Left cardiac atrium (tissue), 4 donors: ENCODE measurements at places on chromosomes 3 and 15.

GRCh38 chr15:60363087-60363549, 34.7 kb downstream of the ANXA2 start:
- DNase-seq = no peak

DNA sequence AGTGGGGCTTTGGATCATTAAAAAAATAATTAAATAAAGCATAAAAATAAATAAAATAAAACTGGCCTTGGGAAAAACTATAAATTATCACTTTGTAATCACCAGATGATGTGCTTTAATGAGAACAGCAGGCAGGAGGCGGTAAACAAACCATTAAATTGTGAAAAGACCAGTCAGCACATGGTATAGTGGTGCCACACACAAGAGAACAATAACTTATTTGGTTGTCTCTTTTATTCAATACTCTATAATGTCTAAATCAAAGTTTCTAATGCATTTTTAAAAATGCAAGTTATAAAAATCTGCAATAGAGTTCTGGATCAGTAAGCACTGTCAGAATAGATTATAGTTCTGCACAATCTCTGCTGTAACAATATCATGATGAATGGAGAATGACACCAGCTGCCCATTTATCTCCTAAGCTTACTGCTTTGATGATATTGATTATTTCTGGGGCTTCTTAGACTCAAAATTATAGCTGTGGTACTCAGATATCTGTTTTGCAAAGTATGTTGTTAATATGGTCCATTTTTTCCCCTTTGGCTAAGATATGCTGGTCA, 259.3 kb downstream of the NAALADL2 start:
- no peak for DNase-seq

- no peak for DNase-seq
These were observed 12.6 kb upstream of the RPS17 start for GRCh38 chr15:82552861-82553260.

GRCh38 chr3:154044671-154045070, 76.5 kb upstream of the ARHGEF26 start:
- DNase-seq = no peak

GRCh38 chr3:179953993-179954870, 82.5 kb downstream of the PEX5L start:
- no peak for DNase-seq

DNA sequence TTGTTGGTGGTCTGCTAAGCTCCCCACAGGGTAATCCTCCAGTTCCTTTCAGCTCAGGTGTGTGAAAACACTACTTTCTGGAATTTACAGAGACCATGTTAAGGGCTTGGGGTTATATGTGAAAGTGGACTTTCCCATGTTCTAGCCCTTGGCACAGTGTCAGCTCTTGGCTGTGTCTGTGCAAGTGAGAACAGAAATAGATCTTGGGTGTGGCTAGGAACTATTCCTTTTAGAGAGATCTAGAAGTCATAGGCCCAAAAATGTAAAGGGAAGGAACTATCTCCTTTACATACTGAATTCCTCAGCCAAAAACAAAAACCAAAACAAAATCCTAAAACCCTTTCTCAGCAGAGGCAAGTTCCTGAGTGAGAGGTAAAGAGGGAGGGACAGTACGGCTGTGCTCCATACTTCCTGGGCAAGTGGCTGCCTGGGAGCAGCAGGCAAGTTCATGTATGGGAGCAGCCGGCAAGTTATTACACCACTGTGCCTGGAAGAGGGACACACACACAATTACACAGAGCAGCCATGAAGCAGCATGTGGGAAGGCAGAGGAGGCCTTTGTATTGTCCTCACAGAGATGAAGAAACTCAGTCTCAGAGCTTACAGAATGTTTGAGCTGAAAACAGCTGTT, 19.9 kb upstream of the C3orf62 start:
- DNase-seq = peak; percentile 77

DNA sequence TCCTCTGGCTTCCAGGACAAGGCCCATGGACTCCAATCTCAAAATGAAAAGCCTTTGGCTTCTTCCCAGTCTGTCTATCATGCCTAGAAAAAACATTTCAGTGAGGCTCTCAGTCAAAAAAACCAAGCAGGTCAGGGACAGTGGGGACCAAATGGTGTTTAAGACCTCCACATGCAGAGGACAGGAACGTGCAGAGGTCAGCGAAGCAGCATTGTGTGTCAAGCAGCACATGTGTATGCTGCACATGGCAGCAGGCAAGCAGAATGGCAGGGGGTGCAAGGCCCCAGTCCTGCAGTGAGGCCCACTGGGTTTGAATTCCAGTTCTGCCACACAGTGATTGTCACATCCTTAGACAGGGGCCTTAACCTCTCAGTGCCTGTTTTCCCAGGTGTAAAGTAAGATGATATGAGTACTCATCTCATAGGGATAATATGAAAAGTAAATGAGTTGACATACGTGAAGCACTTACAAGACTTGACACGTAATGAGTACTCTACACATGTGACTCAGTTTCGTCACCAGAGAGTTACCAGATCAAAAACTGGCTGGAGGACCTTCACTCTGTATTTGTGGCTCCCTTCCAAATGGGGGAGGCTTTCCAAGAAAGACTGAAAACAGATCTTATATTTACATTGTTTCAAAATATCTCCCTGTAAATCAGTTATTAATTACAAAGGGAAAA, 11.2 kb downstream of the STIMATE start:
- no peak for DNase-seq

GRCh38 chr15:74170875-74171578, 2.5 kb upstream of the ISLR start:
- no peak for DNase-seq

DNA sequence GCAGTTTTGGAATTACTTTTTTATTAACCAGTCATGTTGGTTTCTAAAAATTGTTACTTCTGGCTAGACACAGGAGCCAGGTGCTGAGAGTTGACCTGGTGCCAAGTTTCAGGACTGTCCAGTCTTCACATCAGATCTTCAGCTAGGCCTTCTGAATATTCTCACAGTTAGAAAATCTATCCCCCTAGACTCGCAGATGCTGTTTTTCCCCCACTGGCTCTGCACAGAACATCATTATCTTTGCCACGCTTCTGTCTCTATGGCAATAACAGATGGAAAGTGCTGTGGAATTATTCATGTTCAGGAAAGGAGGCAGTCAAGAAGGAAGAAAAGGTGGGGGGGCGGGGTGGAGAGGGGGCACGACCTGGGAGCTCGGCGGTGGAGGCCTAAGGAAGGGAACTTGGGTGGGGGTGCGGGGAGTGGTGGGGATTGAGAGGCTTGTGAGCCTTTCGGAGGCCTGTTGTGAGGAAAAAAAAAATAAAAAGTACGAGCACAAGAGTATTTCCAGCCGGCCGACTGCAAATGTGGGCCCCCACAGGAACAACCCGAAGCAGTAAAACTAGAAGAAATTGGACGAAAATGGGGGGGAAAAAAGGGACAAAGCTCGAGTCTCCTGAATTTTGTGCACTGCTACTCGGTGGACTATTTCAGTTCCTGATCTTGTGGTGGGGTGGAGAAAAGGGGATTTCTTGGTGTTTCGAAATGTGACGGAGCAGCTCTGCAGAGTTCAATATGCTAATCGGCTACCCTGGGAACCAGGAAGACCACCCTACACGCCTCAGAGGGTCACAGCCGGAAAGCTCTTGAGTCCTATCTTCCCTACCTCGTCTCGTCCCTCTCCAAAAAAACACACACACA, 1.5 kb upstream of the SKIL start:
- DNase-seq = peak; percentile 69

- no peak for DNase-seq
These were observed 100.5 kb downstream of the OSBPL10 start for GRCh38 chr3:31880482-31881078.

GRCh38 chr3:30751610-30752299, 142.7 kb downstream of the GADL1 start:
- DNase-seq = peak; percentile 43

- no peak for DNase-seq
These were observed 4.0 kb upstream of the DAG1 start for GRCh38 chr3:49466085-49466484.

DNA sequence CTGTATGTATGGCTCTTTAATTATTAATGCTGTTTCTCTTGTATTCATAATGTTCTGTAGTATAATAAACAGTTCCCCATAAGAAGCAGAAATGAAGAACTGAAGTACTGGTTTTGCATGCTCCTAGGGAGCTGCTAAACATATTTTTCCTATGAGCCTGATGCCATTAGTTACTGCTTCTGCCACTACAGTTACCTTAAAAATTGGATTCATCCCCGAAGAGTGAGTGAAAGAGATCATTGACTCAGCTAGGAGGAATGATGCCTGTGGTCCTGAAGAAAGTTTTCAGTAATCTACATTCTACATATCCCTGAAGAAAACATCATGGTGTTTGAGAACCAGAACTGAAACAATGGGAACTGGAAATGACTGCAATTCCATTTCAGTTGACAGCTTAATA, 37.1 kb upstream of the ST3GAL6 start:
- no peak for DNase-seq

DNA sequence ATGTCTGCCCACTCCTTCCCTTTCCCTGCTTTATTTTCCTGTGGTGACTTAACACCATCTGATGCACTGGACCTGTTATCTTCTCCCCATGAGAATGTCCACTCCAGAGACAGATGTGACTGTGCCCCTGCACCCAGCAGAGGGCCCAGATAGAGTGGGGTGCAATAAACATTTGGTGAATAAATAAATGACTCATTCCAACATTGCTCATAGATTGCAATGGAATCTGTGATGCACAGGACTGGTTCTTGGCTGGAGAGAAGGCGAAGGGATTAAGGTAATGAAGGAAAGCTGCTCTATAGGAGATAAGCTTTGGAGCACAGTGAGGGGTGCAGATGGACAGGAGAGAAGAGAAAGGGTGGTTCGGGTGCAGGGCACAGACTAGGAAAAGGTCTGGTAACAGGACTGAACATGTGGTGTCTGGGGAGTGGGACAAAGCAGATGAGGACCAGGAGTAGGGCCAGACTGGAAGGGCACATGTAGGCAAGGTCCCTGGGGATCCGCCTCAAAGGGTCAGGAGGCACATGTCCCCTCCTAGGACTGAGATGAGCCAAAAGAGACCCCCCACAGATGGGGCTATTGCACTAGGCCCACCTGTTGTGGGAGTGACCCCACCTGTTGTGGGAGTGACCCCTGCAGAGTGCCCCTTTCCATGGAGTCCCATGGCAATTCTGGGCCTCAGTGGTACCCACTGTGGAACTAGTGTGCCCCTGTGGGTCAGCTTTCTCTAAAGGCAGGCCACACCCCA, 17.5 kb upstream of the POC1A start:
- DNase-seq = no peak

GRCh38 chr3:178749471-178749870, 213.2 kb downstream of the KCNMB2 start:
- DNase-seq = no peak

DNA sequence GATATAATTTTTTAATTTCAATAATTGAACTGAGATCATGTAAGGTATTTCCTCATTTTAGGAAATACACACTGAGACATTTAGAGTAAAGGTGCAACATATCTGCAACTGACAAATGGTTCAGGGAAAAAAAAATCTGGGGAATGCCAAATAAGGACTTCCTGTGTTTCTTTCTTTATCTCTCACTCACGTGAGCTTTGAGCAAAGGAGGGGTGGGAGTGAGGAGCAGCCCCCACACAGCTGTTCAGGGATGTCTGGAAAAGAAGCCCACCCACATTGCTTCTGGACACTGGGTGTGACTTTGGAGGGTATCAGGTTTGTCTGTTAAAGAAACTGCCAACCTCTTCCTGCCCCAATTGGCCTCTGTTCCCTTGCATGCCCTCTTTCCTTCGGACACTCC, 5.6 kb upstream of the TP63 start:
- no peak for DNase-seq

- DNase-seq = no peak
These were observed 31.2 kb upstream of the MYO5C start for GRCh38 chr15:52326756-52327155.

DNA sequence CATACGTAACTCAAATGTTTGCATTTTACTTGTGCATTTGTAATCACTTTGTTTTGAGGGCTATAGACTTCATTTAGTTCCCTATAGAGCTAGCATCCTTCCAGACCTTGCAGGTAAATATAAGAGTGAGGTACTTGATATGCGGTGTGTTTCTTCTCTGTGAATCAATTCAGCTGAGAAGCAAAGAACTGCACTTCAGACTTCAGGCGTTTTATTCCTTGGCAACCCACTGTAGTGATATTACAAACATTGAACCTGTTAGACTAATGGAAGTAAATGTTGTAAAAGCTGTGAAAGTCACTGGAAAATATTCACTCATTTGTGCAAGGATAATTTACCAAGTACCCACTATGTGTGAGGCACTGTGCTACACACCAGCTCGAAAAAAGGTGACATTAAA, 94.1 kb upstream of the CHL1 start:
- DNase-seq = no peak

- no peak for DNase-seq
These were observed 47.6 kb upstream of the TSEN2 start for GRCh38 chr3:12436514-12437220.

DNA sequence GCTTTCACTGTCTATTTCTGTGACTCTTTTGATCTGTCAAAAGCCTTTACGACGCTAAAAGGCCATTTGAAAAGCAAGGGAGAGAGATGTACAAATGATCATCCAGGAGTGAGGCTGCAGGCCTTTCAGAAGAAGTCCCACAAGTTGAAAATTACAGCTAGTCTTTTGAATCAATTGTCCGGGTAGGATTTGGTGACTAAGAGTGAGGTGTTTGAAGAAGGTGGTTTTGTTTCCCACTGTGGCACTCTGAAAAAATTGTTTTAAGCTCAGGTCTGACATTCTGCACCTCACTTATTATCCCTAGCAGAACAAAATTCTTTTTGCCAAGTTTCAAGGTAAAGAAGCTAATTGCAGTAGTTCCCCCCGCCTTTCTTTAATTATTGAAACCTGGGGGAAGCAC, 50.8 kb upstream of the TMEM108 start:
- DNase-seq = no peak

DNA sequence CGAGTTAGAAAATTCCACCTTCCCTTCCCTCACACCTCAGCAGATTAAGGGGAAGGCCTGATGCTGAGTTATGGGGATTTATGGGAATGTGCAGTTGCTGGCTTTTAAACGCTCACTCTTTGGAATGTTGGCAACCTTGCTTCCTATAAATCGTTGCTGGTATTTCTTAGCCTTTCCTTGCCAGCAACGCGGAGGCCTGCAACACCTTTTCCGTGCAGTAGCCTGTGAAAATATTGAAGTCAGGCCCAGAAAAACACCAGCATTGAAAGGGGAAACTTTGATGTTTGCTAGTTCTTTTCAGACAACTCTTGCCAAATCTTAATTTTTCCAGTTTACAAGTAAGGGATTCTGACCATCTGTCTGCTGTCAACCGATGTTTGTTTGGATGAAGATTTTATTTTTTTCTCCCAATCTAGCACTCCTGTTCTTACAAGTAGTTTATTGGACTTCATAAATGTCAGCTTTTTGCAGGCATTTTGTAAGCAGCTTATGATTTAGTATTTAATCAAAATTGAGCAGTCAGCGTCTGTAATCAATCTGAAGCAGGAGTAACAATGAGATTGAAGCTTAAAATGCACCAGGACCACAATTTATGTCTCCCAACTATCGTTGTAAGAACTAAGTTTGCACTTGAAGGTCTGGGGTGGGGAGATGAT, 251.0 kb downstream of the RPLP1 start:
- no peak for DNase-seq
